Endothelial cell of umbilical vein (primary cell): ENCODE measurements at places on chromosomes 12 and 14. TPM values are rescaled to one million over a fixed set of nuclear protein-coding genes. Genes with fewer than 3 reads are reported as not detected.

DNA sequence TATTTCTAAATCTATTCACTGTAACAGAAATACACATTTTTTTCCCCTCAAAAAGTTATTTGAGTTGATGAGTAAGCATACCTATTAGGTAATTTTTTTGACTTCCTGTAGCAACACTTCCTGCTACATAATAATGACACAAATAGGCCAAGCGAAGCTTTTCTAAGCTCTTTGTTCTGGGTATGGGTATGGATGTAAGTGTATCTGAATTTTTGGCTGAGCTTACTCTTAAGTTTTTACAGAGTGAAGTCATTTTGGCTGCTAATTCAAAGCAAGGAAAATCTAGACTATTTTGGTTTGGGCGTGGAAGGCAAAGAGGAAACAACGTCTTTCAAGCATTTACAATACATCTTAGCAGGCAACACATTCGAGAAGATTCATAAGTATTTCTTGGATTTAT, 1206.0 kb upstream of the FLRT2 start:
- peak; percentile 57 for DNase-seq

RAD52 gene
- polyA plus RNA-seq = 9.4 and 9.5 TPM in 2 replicates

DNA sequence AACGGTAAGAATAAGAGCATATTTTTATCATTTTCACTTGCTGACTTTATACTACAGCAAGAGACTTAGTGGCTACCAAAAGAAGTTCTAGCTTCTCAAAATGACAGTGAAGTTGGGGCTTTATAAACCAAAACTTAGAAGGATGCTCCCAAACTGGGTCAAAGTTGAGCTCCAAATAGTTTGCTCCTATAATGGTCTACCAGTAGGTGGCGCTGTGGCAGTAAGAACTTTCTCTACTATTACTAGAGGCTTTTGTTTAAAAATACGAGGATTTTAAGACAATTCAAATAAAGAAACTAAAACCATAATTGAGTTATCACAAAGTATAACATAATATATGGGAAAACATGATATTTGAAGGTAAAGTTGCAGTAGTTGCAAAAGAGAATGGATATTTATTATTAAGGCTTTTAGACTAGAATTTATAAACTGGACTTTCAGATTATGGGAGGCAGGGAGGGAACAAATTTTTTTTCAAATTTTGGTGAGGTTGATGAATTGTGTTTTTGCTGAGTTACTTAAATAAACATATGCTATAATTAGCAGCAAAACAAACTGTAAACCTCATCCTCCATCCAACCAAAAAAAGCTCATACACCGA, 75.0 kb downstream of the TGFB3 start:
- peak; percentile 66 for DNase-seq

SLC24A4 gene
- polyA plus RNA-seq = 0.02 and 0.08 TPM in 2 replicates

- DNase-seq = peak; percentile 66
Observed at GRCh38 chr12:25615119-25615518, 62.0 kb upstream of the LMNTD1 start.

DNA sequence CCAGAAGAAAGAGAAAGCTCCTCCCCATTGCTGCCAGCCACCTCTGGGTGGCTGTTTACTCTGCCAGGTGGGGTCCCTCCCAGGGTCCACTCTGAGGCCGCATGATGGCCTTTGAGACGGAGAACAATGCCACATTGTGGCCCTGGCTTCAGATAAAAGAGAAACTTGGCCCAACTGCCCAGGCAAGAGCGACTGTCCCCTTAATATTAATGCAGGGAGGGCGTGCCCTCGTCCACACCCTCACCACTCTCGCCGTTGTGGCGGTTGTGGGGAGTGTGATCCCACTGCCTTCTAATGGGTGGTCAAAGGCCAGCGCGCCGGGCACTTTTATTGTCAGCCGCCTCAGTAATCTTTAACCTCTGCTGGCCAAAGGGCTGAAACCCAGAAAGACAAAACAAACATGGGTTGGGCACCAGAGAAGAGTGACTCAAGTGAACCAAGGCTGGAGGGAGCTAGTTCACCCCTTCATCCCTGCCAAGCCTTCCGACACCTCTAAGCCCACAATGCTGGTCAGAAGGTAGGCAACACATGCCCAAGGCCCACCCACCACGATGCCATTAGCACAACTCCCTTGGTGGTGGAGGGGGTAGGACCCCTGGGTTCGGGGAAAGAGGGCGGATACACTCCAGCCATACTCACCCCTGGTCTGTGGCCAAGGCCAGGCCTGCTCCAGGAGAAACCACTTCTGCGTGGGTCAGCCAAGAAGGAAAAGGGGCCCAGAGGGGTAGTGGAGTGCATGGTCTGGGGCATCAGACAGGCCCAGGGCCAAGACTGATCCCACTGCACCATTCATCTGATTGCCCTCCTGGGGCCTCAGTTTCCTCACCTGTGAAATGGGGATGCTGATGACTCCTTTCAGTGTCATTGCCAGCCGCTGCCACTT, 44.5 kb upstream of the BCL11B start:
- DNase-seq = no peak

GALC gene
- 11.3 and 12.4 TPM in 2 replicates for polyA plus RNA-seq

DNA sequence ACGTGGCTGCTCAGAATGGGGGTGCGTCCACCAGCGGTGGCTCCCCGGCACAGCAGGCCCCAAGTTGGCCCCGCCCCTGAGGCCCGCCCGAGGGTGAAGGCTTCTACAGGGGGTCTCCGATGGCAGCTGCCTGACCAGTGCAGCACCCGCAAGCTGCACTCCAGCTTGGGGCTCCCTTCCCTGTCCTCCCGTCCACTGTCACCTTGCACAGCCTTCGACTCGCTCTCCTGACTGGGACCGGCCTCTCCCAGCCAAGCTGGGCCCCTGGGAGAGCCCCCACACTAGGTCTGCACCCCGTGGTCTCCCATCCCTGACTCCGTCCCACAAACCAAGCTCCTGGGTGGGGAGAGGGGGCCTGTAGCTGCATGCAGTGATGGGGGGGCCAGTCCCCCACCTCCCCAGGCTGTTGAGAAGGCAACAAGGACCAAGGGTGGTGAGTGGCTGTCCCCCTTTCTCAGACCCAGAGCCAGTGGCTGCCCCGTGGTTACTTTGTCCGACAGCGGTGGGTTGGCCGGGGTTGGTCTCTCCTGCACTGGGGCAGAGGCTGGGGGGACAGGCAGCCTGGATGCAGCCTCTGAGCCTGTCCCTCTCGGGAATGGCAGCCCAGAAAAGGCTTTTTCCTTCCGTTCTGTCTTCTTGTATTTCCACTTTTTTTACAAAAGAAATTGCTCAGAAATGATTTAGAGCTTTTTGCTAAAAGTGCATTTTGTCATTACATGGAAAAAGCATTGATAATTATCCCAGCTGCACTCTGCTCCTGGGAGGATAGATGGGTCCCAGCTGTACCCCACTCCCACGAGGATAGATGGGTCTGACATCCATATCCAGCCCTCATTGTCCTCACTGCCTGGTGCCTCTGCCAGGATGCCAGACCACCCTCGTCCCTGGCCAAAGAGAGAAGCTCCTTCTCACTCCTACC, 217.0 kb downstream of the KIF26A start:
- no peak for DNase-seq

DNA sequence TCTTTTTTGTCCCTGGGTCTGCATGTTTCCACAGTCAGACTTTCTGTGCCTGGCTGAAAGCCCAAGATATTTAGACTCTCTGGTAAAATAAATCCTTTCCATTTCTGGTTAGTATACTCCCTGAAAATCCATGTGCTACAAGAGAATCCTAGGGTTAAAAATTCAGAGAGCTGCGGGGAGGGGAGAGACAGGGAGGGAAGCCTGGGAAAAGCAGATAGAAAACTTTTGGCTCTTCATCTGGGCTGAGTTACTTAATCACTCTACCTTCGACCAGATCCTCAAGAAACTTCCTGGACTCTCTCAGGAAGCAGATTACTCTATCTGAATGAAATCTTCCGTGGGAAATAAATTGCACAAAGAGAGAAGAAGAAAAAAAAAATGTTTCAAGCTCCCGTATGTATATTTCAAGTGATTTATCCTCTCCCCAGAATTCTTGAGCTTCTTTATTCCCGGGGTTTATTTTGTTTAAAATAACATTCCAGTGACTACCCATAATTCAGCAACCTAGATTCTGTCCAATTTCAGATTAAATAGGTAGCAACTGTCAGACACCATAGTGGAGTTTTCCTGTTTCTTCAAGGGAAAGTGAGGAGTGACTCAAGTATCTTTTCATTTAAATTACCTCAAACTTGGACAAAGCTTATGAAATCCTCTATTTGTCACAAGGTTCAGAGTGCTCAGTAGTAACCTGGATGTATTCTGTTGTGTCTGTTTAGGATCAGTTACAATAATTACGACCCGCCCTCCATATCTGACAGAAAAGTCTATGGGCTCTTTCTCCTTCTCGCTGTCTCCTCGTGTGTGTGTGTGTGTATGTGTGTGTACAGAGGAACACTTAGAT, 163.7 kb downstream of the MYRFL start:
- DNase-seq = peak; percentile 70

DNA sequence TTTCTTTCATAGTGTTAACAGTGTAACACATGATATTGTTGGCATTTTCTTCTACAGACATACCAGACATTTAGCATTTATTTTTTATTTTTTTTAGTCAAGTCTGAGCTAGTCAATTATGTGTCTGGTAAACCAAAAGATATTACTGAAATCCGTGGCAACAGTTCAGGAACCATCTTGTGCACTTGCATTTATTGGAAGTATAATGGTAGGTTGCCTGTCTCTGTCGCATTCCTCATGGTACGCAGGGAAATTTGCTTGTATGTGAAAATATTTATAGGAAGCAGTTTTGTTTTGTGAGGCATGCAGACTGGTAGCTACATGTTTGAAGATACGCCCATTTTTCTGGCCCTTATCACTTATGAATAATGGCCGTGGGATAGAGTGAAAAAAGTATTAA, 186.1 kb upstream of the SLC38A2 start:
- DNase-seq = no peak

VRTN gene
- 0.02 and 0.03 TPM in 2 replicates for polyA plus RNA-seq

IL25 gene
- not detected in 2 replicates for polyA plus RNA-seq

GRCh38 chr12:90987520-90987919, 17.3 kb downstream of the EPYC start:
- no peak for DNase-seq
